ENCODE measurements at places on chromosomes 12 and 14.

GRCh38 chr12:7075518-7075917, 15.0 kb downstream of the C1S start:
- no peak for DNase-seq

- DNase-seq: no peak
Measured at GRCh38 chr12:10113075-10113474, 14.3 kb upstream of the CLEC1A start.

DNA sequence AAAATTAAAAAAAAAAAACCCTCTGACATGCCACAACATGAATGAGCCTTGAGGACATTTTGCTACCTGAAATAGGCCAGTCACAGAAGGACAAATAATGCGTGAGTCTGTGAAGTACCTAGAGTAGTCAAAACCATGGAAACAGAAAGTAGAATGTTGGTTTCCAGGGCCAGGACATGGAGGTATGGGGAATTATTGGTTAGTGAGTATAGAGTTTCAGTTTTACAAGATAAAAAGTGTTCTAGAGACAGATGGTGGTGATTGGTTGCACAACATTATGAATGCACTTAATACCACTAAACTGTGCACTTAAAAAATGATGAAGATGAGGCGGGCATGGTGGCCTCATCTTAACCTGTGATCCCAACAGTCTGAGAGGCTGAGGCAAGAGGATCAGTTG, 47.6 kb upstream of the ZFP36L1 start:
- no peak for DNase-seq

DNA sequence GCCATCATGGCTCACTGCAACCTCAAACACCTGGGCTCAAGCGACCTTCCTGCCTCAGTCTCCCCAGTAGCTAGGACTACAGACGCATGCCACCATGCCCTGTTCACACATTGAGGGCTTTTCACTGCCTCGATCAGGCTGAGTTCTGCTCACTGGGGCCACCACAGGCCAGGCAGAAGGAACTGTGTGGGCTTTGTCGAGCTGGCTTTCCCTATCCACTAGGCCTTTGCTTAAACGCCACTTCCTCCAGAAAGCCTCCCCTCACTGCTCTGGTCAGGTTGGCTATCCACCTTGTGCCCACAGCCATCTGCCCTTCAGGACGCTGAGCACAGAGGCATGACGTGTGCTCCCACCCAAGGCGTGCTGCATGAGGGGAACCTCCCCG, 45.2 kb downstream of the MLXIP start:
- no peak for DNase-seq

All from T follicular helper cell (primary cell).